ENCODE measurements at places on chromosomes 1 and 21.

DNA sequence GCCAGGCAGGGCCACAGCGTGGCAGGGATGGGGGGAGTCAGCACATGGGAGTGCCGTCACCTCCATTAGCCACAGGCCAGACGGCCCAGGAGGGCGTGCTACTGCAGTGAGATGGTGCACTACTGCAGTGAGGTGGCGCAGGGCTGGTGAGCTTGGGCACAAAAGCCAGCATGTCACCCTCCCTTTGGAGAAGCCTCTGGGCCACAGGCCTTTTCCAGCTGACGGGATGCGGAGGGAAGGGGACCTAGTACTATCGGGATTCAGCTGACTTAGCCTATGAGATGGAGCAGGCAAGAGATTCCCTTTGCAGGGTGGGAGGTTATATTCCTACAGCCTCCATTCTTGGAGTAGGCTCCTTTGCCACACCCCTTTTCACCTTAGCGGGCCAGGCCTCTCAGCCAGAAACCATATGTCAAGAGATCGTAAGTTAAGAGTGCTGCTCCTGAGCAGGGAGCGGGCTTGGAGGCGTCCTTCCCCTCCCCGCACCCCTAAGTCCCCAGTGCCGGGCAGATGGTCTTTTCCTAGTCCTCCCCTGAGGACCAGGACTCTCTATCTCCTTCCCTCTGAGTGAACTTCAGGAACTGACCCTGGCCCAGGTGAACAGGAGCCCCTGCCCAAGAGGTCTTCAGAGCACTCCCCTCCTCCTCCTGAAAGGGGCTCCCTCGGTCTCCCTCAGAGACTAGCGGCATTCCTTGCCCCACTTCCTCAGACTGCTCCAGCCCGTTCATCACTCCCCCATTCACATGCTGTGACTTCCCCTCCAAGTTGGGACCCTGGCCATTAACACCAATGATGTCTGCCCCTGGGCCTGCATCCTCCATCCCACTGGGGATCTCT, 8.2 kb downstream of the NES start:
- DNase-seq: no peak

DNA sequence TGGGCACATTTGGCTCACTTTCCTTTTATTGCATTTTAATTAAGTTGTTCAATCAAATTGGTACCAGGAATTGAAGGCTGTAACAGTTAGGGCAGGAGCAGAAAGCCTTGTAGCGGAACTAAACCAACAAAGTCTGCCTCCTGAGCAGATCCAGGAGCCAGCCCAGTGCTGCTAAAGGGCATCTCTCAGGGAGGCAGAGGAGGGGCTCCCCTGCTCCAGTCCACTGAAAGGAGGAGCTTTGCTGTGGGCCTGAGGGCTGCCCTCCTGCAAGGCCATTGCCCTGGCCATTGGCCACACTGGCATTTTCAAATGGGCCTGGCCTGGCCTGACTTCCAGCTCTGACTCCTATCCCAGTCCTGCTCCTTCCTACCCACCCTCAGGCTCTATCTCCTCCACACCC, 3.7 kb upstream of the TRABD2B start:
- no peak for DNase-seq

GRCh38 chr1:245715291-245715701, 560.5 kb downstream of the KIF26B start:
- DNase-seq: peak; percentile 56

GRCh38 chr1:195053478-195053877, 1554.8 kb downstream of the KCNT2 start:
- peak; percentile 10 for DNase-seq

- DNase-seq: no peak
Observed at GRCh38 chr1:7111853-7112252, 326.6 kb downstream of the CAMTA1 start.

GRCh38 chr1:221761354-221762002, 19.6 kb upstream of the DUSP10 start:
- DNase-seq: no peak

DNA sequence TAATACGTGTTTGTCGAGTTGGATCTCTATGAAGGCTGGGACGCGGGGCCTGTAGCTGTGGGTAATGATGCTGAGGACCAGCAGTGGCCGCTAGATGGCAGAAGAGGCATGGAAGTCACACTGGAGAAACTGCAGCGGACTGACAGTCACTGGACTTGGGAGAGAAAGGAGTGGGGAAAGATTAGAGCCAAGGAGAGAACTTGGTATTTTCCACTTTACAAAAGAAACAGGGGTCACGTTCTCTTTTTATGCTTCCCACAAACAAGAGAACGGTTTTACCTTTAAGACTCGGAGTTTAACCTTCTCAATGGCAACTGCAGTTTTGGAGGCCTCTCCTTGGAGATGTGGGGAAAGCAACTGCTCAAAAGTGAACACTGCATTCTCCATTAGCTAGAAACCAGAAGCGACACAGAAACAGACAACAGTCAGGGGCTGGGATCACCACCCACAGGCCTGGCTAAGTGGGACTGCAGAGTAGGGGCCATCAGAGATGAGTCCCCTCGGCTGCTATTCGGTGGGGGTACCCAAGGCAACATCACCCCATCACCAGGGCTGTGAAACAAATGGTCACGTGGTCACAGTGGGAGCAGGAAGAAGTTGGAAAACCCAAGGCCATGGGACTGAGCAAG, 51.1 kb upstream of the EDEM3 start:
- peak; percentile 85 for DNase-seq

GRCh38 chr21:43697758-43698643, 20.9 kb upstream of the PDXK start:
- DNase-seq: no peak

DNA sequence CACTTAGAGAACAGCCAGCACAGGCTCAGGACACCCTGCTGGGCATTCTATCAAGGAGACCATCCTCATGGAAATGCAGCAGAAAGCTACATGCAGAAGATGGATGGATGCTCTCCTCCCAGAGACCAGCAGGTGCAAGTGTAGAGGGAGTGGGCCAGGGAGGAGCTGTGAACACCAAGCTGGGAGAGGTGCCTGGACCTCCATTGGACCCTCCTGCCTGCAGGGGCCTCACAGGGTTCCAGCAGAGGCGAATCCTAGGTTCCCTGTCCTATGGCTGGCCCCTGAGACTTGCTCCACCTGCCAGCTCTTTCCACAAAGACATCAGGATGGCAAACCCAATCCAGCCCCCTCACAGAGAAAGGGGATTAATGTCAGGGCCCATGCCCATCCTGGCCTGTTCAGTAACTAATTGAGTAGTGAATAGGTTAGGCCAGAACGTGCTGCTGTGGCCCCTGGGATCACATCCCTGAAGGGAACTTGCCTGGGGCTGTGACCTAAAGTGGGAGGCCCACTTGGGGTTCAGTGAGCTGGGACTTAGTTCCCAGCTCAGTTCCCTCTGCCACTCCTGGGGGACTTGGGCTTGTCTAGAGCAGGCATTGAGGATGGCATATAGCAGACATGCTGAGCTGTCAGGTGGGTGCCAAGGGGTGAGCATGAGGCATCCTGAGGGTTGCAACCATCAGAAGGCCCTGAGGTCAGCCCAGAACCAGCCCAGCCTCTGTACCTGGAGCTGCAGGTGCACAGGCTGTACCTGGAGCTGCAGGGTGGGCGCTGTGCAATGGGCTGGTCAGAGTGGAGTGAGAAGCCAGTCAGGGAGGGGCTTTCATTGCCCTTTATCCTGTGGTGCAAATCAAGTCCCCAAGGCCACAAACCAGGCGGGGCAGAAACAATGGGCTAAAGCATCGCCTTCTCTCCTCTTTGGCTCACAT, 22.9 kb upstream of the ZNF678 start:
- no peak for DNase-seq

DNA sequence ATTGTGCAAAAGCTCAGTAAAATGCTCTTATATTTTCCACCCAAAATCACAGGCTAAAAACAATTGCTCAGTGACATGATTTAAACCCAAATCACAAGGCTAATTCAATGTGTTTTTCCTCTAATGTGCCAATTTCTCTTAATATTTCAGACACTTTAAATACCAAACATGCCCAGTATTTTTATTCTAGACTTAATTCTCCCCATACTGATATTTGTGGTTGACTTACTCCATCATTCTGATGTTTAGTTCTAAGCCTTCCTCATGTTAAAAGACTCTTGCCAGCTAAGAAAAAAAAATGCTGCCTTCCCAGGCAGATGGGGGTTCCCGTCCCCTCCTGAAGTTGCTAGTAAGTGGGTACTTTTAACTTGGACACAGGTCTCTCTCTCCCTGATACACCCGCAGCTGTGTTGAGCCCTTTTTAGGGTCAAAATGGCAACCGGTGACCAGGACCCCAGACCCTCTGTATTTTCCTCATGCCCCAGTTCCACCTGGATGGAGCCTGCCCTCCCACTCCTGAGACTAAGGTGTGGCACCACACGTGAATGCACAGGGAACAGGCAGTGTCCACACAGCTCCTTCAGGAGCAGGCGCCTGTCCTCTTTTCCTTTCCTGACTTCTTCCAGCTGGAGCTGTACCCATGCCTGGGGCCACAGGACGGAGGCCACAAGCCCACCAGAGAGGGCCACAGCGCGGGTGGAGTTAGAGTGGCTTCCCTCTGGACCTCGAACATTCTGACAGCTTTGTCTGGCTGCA, 118.9 kb downstream of the RIPK4 start:
- DNase-seq: no peak

- no peak for DNase-seq
Observed at GRCh38 chr1:178938959-178939317, 68.1 kb upstream of the ANGPTL1 start.

DNA sequence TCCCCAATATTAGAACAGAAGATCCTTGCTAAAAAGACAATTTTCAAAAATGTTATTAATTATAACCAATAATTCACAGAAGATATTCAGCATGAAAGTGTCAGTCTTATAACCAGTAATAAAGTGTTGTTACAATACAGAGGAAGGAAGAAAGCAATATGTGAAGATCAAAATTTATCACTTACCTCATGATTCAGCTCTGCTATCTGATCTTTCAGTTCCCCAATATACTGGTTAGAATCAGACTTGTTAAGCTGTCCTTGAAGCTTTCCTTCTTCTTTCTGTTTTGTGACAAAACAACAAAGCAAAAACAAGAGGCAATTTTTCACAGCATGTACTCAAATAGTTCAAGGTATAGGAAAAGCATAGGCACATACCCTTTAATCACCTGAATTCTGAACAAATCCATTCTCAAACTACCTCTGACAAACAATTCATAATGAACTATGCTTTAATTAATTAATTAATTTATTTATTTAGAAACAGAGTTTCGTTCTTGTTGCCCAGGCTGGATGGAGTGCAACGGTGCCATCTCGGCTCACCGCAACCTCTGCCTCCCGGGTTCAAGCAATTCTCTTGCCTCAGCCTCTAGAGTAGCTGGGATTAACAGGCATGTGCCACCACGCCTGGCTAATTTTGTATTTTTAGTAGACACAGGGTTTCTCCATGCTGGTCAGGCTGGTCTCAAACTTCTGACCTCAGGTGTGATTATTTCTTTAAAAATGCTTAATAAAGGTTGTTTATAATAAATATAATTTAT, 76.9 kb upstream of the GFI1 start:
- DNase-seq: no peak

DNA sequence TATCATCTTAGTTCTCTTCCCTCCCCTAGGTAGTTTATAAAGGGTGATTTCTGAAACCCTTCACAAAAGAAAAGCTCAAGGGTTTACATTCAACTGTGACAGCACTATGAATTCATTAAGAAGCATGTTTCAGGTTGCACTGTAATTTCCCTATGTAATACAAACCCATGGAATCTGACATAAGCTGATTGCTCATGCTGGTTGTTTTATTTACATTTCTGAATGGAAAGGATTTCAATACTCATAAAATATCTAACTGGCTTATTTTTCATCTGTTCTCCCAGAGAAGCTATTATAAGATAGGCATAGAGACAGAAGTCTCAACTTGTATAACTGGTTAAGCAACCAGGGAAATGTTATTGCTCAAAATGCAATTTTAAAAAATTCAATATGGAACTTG, 20.5 kb downstream of the WNT2B start:
- no peak for DNase-seq

- DNase-seq: no peak
Observed at GRCh38 chr21:39063517-39063916, 119.7 kb downstream of the PSMG1 start.

- DNase-seq: peak; percentile 64
Observed at GRCh38 chr1:240701412-240701811, 89.5 kb upstream of the GREM2 start.

DNA sequence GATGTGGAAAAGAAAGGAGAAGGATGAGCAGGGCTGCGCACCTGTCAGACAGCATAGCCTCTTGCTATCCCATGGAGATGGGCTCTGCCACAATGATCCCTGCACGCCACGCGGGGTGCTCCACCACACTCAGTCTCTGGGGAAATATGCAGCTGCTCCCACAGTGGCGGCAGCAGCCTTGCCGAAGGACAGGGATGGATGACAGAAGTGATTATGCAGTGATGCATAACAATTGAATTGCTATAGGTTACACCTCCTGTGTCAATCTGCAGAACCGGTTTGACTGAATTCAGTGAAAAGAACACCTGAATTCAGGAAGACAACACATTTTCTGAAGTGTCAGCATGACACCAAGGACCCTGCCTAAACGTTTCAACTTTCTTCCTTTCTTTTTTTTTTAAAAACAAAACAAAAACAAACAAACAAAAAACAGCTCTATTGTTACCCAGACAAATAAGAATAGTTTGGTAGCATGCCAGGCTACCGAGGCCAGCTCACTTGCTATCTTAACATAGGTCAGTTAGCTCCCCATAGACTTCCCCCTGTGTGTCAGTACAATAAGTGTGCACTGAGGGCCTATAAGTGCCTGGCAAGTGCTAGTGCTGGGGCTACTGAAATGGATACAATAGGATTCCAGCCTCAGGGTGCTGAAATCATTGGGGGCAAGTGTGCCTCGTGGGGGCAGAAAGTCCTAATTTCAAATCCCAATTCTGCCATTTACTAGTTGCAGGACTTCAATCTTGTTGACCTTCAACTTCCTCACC, 127.6 kb upstream of the LMO4 start:
- no peak for DNase-seq

GRCh38 chr1:48659801-48660200, 116.9 kb downstream of the BEND5 start:
- no peak for DNase-seq

GRCh38 chr1:17572264-17572985, 32.9 kb downstream of the ARHGEF10L start:
- no peak for DNase-seq

GRCh38 chr21:28884481-28884880, 108.2 kb downstream of the LTN1 start:
- DNase-seq: no peak

- DNase-seq: peak; percentile 56
Observed at GRCh38 chr1:42756956-42757891, 9.6 kb downstream of the P3H1 start.

- no peak for DNase-seq
Observed at GRCh38 chr1:221161571-221162041, 282.4 kb downstream of the HLX start.

- no peak for DNase-seq
Observed at GRCh38 chr1:115815694-115816093, 25.2 kb downstream of the NHLH2 start.
